Prostate gland (tissue), 2 donors: ENCODE measurements at places on chromosomes 3 and 15. TPM values are rescaled to one million over a fixed set of nuclear protein-coding genes. Genes with fewer than 3 reads are reported as not detected.

Gene HIGD2B
- 0.51 TPM for total RNA-seq

DNA sequence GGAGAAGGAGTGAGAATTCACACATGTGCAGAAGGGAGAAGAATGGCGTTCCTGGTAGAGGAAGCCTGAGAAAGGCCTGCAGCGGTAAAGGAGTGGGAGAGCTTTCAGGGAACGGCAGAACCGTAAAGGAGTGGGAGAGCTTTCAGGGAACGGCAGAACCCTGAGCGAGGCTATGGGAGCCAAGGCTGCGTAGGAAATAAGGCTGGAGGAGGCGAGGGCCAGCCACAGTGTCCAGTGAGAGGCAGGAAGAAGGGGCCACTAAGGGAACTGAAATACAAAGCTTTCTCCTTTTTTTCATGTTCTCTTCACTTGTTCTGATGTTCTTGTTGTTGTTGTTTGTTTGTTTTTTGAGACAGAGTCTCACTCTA, 41.6 kb downstream of the GOLGA6L10 start:
- no peak overlapping the region for H3K27ac ChIP-seq
- H3K27me3 ChIP-seq, result no peaks in the 10 kb centered on the region
- no peaks in the 10 kb centered on the region for H3K4me1 ChIP-seq
- H3K36me3 ChIP-seq, result no peaks in the 10 kb centered on the region
- H3K4me3 ChIP-seq, result no peak overlapping the region
- no peak for DNase-seq

DNA sequence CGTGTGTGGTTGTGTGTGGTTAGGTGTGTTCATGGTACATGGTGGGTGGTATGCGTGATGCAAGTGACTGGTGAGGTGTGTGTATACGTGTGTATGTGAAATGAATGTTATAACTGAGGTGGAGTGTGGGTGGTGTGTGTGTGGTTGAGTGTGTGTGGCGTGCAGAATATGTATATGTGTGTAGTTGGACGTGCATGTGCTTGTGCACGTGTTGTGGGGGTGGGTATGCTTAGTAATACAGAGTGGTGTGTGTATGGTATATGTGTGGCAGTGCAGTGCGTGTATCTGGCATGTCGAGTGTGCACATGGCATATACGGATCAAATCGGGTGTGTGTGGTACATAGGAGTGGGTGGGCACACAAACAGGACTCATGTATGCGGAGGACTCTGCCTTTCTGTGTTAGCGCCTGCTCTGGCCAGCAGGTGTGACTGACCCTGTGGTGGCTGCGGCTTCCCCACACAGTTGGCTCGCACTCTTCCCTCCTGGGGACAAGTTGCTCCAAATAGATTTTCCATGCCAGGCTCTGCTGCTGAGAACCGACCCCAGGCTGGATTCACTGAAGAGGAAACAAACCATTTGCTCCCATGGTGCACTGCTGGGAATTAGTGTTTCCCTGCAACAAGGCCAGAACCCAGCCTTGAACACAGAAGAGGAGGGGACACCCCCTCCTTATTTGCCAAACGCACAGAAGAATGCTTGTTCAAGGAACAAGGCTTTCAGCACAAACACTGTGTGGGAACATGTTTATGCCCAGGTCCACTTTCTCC, 1.2 kb upstream of the C3orf70 start:
- H3K4me3 ChIP-seq, result peak overlapping the region; percentile 63
- no peak for DNase-seq

DNA sequence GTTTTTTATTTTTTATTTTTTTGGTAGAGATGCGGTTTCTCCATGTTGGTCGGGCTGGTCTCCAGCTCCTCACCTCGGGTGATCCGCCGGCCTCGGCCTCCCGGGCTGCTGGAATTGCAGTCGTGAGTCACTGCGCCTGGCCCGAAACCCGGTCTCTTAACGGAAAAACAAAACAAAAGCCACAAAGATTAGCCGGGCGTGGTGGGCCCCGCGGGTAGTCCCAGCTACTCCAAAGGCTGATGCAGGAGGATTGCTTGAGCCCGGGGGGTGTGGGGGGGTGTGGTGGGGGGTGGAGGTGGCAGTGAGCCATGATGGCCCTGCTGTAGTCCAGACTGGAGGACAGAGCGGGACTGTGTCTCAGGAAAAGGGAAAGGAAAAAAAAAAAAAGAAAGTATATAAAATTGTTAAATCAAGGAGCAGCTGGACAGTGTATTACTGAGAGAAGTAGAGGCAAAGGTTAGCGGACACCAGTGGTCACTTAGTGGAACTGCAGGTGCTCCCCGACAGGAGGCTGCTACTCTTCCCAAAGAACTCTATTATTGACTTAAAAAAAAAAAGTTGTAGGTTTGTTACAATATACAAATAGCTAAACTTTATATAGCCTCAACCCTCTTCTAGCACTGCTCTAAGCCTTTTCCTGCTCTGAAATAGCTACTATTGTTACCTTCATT, 30.3 kb upstream of the TUBGCP5 start:
- no peak overlapping the region for H3K4me3 ChIP-seq
- H3K4me1 ChIP-seq, result no peaks in the 10 kb centered on the region
- H3K36me3 ChIP-seq, result no peaks in the 10 kb centered on the region
- H3K27me3 ChIP-seq, result no peaks in the 10 kb centered on the region
- DNase-seq, result no peak

GRCh38 chr3:61861410-61861809, 300.0 kb downstream of the PTPRG start:
- H3K27me3 ChIP-seq, result no peaks in the 10 kb centered on the region
- H3K4me1 ChIP-seq, result no peaks in the 10 kb centered on the region
- H3K4me3 ChIP-seq, result no peak overlapping the region

GRCh38 chr3:55647670-55648069, 160.6 kb upstream of the WNT5A start:
- H3K27me3 ChIP-seq, result no peaks in the 10 kb centered on the region
- H3K4me1 ChIP-seq, result no peaks in the 10 kb centered on the region
- no peaks in the 10 kb centered on the region for H3K36me3 ChIP-seq
- no peak for DNase-seq
- no peak overlapping the region for H3K4me3 ChIP-seq
